AG04450 (cell line): ENCODE measurements at places on chromosomes 11 and 22.

DNA sequence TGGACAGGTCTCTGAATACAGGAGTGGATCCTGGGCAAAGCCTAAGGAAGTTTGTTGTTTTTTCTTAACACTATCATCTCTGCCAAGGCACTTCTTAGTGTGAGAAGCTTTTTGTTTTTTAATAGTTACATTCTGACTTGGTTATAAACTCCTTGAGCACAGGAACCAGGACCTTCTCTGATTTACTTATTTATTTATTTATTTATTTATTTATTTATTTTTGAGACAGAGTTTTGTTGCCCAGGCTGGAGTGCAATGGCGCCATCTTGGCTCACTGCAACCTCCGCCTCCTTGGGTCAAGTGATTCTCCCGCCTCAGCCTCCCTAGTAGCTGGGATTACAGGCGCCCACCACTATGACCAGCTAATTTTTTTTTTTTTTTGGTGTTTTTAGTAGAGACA, 11.0 kb downstream of the RNF185 start:
- DNase-seq: no peak

DNA sequence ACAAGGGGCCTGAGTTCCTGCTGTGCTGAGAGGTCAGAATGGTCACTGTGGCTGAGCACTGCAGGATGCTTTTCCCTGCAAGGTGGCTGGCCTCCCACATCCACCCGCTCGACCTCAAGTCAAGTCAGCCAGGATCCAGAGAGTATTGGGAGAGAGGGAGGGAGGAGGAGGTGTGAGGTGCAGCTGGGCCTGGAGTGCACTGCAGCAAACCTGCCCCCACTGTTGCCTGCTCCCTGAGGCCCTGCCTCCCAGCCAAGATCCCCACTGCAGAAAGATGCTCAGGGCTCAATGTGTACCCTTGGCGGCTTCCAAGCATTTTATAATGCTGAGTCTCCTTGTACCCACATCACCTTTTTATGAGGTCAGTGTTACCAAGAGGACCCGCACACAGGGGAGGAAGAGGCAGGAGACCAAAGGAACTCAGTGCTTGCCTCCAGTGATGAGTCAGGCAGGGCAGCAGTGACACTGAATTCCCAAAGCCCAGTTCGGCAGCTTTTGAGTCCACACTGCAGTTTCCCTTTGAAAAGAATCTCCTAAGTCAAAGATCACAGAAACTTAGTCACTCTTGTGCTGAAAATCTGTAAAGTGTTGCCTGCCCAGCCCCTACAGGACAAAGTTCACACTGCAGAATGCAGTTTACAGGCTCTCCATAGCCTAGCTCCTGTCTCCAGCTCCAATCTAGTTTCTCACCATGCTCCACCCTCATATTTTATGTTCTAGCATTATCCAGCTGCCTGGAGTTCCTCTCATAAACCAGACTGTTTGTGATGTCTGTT, 3.1 kb downstream of the ENDOD1 start:
- DNase-seq: no peak

- no peak for DNase-seq
Observed at GRCh38 chr11:122103321-122103720, 12.7 kb downstream of the BLID start.

- no peak for DNase-seq
Observed at GRCh38 chr11:11211888-11212287, 141.2 kb downstream of the CSNK2A3 start.

- DNase-seq: no peak
Observed at GRCh38 chr11:9386901-9387300, 2.4 kb downstream of the IPO7 start.

GRCh38 chr11:123434262-123434661, 4.2 kb downstream of the GRAMD1B start:
- DNase-seq: no peak

DNA sequence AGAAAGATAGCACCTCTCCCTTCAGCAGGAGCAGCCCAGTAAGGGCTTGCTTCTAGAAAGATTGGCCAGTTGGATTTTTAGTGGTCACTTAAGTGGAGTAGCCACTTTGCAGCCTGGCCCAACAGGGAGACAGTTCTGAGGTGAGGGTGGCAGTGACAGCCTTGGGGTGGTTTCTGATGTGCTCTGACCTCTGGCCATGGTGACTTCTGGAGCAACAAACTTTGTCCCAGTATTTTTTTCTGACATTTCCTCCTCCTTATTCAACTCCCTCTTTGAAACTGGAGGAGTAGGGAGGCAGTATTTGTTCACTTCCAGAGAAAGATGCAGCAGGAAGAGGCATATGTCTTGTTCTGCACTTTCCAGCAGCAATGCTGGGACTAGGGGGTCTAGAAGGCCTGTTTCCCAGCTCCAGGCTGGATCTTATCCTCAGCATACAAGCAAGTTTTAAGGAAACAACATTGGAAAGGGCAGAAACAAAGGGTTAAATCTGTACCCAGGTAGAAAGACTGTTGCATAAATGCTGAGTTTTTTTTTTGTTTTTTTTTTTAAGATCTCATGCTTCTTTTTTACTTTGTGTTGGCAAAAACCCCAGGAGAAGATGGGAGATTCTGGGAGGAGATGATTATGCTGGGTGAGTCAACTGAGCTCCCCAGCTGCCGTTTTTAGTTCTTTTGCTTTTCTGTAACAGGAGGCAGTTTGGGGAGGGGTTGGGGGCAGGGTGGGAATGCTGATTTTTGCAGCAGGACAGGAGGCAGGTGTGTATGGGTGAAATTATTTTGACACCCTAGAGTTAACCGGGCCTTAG, 37.2 kb downstream of the RCOR2 start:
- DNase-seq: peak; percentile 27

DNA sequence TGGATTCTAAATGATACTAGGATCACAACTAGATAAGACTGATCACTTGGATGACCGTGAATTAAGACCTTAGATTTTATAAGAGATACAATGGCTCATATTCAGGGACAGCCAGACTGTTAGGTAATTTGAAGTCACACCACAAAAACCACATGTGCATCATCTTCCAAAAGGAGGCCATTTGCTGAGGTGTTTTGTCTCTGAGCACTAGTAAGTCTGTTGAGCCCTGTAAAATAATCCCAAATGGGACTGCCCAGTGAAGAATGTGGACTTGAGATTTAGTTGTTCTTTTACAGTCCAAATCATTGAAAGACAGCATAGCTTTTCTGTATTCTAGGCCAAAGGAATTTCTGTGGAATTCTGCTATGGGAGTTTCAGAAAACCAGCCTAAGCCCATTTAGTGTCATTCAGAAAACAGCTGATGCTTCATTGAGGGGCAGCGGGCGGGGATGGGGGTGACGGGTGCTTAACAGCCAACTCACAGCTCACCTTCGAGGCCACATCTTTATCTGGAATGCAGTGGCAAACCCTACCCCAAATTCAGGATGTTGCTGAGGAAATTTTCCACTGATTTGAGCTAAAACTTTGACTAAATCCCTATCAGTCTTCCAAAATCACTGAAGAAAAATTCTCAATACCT, 80.1 kb upstream of the BIRC3 start:
- no peak for DNase-seq

DNA sequence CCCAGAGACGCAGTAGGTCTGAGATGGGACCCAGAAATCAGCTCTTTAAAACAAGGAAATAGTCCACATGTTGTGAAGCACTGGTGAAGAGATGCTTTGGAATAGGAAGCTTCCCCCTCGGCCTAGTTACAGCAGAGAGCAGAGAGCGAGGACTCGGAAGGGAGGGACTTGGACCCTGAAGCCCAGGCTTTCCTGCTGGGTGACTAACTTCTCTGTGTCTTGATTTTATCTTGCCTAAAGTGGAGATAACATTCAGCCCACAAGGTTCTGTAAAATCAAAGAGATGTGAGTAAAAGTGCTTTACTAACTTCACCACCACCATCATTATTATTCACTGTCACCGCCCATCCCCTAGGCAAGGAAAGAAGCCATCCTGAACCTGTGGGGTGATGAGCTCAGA, 58.4 kb downstream of the THAP12 start:
- DNase-seq: no peak

DNA sequence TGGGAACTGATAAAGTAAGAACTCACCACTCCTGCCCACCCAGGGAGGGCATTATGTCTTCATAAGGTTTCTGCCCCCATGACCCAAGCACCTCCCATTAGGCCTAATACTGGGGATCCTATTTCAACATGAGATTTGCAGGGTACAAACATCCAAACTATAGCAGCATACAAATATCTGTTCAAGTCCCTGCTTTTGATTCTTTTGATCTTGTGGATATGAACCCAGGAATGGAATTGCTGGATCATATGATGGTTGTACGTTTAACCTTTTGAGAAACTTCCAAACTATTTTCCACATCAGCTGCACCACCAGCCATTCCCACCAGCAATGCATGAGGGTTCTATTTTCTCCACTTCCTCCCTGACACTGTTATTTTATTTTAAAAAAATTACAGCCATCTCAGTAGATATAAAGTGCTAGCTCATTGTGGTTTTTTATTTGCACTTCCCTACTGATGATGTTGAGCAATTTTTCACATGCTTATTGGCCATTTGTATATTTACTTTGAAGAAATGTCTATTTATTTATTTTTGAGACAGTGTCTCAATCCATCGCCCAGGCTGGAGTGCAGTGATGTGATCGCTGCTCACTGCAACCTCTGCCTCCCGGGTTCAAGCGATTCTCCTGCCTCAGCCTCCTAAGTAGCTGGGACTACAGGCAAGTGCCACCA, 7.1 kb upstream of the ATG16L2 start:
- DNase-seq: no peak

DNA sequence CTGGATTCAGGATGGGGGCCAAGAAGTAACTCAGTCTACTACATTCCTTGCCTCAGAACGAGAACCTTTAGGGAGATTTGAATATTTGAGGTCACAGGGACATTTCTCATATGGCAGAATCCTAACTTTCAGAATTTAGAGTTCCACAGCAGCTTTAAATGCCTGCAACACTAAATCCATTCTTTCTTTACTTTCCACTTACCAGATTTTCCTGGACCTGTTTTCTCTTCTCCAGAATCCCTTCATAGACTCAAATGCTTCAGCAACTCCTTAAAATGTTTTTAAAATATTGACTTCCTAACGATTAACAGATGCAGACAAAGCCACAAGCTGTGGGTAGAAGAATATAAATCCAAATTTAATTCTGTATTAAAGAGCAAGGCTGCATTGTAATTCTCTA, 63.1 kb downstream of the PRSS23 start:
- no peak for DNase-seq

GRCh38 chr11:117705866-117706265, 91.2 kb downstream of the DSCAML1 start:
- no peak for DNase-seq

- DNase-seq: no peak
Observed at GRCh38 chr11:69823641-69824265, 4.5 kb upstream of the FGF3 start.

- no peak for DNase-seq
Observed at GRCh38 chr11:12482839-12483238, 105.5 kb downstream of the PARVA start.

GRCh38 chr11:3712274-3712673, 41.1 kb upstream of the CHRNA10 start:
- no peak for DNase-seq

GRCh38 chr11:118687906-118688305, 8.5 kb upstream of the TREH start:
- DNase-seq: no peak

- DNase-seq: no peak
Observed at GRCh38 chr11:76337923-76338322, 43.0 kb downstream of the THAP12 start.

- no peak for DNase-seq
Observed at GRCh38 chr11:63554877-63555223, 8.3 kb downstream of the PLAAT2 start.

- DNase-seq: no peak
Observed at GRCh38 chr11:77072851-77073327, 6.1 kb downstream of the CAPN5 start.

DNA sequence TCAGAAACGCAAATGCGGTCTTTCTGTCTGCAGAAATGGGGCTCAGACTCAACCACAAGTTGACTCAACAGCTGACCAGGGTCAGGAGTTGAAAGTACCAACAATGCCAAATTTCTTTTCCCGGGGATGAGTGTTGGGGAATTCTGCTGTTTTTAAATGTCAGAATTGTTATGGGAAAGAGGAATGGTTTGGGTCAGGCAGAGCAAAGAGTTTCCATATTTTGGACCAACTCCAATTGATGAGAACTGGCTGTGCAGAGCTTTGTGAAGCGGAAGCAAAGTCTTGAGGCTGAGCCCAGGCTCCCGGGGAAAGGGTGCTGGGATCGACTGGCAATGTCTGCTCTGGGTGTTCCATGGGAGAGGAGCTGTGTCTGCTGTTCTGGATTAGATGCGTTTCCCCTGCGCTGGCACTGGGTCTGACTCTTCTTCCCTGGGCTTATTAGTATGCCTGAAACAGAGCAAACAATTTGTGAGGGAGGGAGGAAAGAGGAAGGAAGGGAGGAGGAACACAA, 36.2 kb downstream of the TXN2 start:
- peak; percentile 94 for DNase-seq

GRCh38 chr11:6206456-6207180, 1.3 kb downstream of the C11orf42 start:
- DNase-seq: no peak

DNA sequence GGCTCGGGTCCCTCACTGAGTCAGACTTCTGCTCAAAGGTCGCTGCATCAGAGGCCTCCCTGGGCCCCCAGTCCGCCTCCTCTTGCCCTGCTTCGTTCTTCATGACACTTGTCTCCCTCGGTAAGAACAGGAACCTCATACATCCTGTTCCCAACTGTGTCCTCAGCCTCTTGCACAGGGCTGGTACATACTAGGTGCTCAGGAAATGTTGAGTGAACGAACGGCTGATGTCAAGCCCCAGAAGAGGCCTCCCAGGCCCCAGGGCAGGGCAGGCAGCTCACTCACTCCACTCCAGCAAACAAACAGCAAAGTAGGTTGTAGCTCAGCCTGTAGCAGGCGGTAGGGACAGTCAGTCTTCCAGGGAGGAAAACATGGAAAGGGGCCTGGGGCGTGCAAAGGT, 17.2 kb downstream of the SYNGR1 start:
- no peak for DNase-seq

DNA sequence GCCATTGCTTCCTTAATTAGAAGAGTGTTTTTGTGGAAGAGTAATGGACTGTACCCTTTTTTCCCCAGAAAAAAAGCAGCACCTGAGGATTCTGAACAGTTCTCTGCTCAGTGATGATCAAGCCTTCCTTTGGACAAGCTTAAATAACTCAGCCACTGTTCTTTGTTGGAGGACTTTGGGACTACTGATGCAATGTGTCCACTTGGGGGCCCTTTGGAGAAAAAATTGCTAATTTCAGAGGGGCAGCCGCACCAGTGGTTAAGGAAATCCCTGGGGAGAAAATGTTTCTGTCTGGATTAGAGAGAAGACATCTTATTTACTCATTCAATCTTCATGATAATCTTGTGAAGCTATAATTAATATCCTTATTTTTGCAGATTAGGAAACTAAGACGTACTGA, 5.3 kb upstream of the KMT2A start:
- no peak for DNase-seq

DNA sequence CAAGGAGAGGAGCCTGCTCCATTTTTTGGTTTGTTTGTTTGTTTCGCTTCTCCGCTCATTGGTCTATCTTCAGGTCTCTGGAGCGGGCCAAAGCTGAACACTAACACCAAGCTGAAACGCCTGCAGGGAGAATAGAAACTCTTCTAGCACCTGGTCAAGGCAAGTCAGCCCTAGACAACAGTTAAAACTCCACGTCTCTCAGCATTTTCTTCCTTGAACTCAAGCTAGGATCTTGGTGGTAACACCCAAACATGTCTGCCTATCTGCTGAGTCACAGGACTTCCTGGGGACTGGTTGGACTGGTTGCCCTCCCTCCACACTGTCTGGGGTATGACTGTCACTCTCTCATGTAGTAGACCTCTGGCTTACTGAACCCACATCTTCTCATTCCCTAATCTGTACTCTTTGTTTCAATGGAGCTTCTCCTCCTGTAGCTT, 23.9 kb upstream of the RBFOX2 start:
- DNase-seq: no peak

GRCh38 chr11:69296890-69297786, 3.2 kb downstream of the MYEOV start:
- DNase-seq: peak; percentile 96
